T-helper 17 cell (primary cell): ENCODE measurements at places on chromosomes 6 and 20. TPM values are rescaled to one million over a fixed set of nuclear protein-coding genes. Genes with fewer than 3 reads are reported as not detected.
A peak's percentile ranks its signal among the peaks of the same experiment; 100 is the strongest.

DNA sequence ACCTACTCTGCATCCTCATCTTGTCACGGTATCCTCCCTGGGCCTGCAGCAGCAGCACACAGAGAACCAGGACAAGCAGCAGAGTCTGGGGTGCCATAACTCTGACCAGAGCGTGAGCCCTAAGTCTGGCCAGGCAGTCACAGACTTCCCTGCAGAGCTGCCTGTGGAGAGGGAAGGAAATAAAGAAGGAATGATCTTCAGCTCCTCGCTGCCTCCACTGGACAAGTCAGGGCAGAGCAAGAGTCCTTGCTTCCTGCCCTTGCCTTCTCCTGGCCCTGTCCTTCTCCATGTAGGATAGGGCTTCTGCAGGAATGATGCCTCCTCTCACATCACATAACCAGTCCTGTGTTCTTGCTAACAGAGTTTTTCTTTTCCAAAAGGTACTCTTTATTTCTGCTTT is 15.9 kb upstream of the WFDC11 start:
- no peak overlapping the region for H3K27ac ChIP-seq
- peaks cover 17% of the 10 kb centered on the region for H3K27me3 ChIP-seq
- H3K4me1 ChIP-seq = no peaks in the 10 kb centered on the region
- H3K4me3 ChIP-seq = no peak overlapping the region
- no peak for DNase-seq

- H3K4me3 ChIP-seq = no peak overlapping the region
- no peaks in the 10 kb centered on the region for H3K4me1 ChIP-seq
- DNase-seq = no peak
- H3K27me3 ChIP-seq = peaks cover 57% of the 10 kb centered on the region
Measured at GRCh38 chr6:109874621-109875020, 103.5 kb upstream of the GPR6 start.

- peak overlapping the region; percentile 50 for H3K4me3 ChIP-seq
- H3K4me1 ChIP-seq = peaks cover 30% of the 10 kb centered on the region
- no peak overlapping the region for H3K27ac ChIP-seq
- peaks cover 82% of the 10 kb centered on the region for H3K27me3 ChIP-seq
- no peak for DNase-seq
Measured at GRCh38 chr6:41375598-41376151, 40.3 kb downstream of the NCR2 start.

- no peak for DNase-seq
- peaks cover 23% of the 10 kb centered on the region for H3K4me1 ChIP-seq
- no peaks in the 10 kb centered on the region for H3K27me3 ChIP-seq
- no peak overlapping the region for H3K27ac ChIP-seq
- no peak overlapping the region for H3K4me3 ChIP-seq
Measured at GRCh38 chr20:44911264-44911921, 1.5 kb downstream of the PABPC1L start.

- H3K27ac ChIP-seq = peak overlapping the region; percentile 87
- H3K4me3 ChIP-seq = peak overlapping the region; percentile 7
- peaks cover 12% of the 10 kb centered on the region for H3K36me3 ChIP-seq
- no peak for DNase-seq
Measured at GRCh38 chr20:45014671-45015415, 48.5 kb downstream of the STK4 start.

DNA sequence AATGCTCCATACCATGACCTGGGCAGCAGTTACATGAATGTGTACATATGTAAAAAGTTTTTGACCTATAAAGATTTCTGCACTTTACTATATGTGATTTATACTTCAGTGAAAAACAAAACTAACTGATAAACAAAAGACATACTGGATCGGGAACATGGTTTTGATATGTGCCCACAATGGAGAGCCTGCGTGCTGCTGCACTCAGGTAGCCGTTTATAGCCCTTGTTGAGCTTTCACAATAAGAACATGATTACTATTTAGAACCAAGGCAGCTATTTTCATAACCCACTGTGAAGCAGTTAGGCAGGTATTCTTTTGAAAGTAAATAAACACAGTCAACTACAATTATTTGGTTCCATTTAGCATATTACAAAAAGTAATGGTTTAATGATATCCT is 195.9 kb upstream of the RAB32 start:
- no peaks in the 10 kb centered on the region for H3K36me3 ChIP-seq
- H3K27ac ChIP-seq = no peak overlapping the region
- peaks cover 6% of the 10 kb centered on the region for H3K27me3 ChIP-seq
- no peaks in the 10 kb centered on the region for H3K4me1 ChIP-seq
- H3K4me3 ChIP-seq = no peak overlapping the region

GRCh38 chr20:25310268-25310920 is 62.5 kb downstream of the PYGB start:
- peak overlapping the region; percentile 97 for H3K27ac ChIP-seq
- H3K4me1 ChIP-seq = peaks cover 13% of the 10 kb centered on the region
- H3K4me3 ChIP-seq = peak overlapping the region; percentile 96
- H3K27me3 ChIP-seq = no peaks in the 10 kb centered on the region

DNA sequence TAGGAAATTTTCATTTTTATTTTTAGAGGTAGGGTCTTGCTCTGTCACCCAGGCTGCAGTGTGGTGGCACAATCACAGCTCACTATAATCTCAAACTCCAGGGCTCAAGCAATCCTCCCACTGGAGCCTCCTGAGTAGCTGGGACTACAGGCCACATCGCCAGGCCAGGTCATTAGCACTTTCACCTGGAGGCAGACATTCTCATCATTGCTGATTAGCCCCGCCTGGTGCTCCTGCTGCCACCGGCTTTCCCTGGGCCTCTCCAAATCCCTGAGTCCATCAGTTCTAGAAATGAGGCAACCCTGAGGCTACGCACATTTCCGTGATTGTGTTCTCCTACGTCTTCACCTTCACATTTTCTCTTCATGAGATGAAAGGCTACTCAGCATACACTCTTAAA is 607.7 kb upstream of the NRSN1 start:
- H3K27me3 ChIP-seq = no peaks in the 10 kb centered on the region
- no peak overlapping the region for H3K4me3 ChIP-seq
- no peak overlapping the region for H3K27ac ChIP-seq

- peaks cover 2% of the 10 kb centered on the region for H3K4me1 ChIP-seq
- no peak overlapping the region for H3K27ac ChIP-seq
- H3K4me3 ChIP-seq = no peak overlapping the region
- no peaks in the 10 kb centered on the region for H3K36me3 ChIP-seq
- DNase-seq = no peak
Measured at GRCh38 chr6:139019722-139020121, 8.8 kb upstream of the ABRACL start.

- no peaks in the 10 kb centered on the region for H3K36me3 ChIP-seq
- H3K4me1 ChIP-seq = no peaks in the 10 kb centered on the region
Measured at GRCh38 chr6:102571236-102571908, 1177.9 kb downstream of the GRIK2 start.

GRCh38 chr6:37761554-37762271 is 57.8 kb upstream of the ZFAND3 start:
- H3K27me3 ChIP-seq = peaks cover 40% of the 10 kb centered on the region
- no peak overlapping the region for H3K27ac ChIP-seq
- H3K4me3 ChIP-seq = no peak overlapping the region
- DNase-seq = no peak
- peaks cover 5% of the 10 kb centered on the region for H3K4me1 ChIP-seq

GRCh38 chr6:105058846-105059245 is 101.9 kb downstream of the LIN28B start:
- no peak for DNase-seq
- no peak overlapping the region for H3K27ac ChIP-seq
- H3K27me3 ChIP-seq = peaks cover 45% of the 10 kb centered on the region
- peaks cover 2% of the 10 kb centered on the region for H3K4me1 ChIP-seq
- no peaks in the 10 kb centered on the region for H3K36me3 ChIP-seq

- no peak for DNase-seq
- H3K27ac ChIP-seq = no peak overlapping the region
- H3K36me3 ChIP-seq = no peaks in the 10 kb centered on the region
- H3K4me3 ChIP-seq = no peak overlapping the region
Measured at GRCh38 chr20:52852714-52853113, 119.4 kb upstream of the TSHZ2 start.

- no peak overlapping the region for H3K4me3 ChIP-seq
- peaks cover 9% of the 10 kb centered on the region for H3K4me1 ChIP-seq
- no peak overlapping the region for H3K27ac ChIP-seq
- H3K36me3 ChIP-seq = no peaks in the 10 kb centered on the region
- DNase-seq = no peak
Measured at GRCh38 chr6:25296217-25296905, 17.2 kb downstream of the CARMIL1 start.

DNA sequence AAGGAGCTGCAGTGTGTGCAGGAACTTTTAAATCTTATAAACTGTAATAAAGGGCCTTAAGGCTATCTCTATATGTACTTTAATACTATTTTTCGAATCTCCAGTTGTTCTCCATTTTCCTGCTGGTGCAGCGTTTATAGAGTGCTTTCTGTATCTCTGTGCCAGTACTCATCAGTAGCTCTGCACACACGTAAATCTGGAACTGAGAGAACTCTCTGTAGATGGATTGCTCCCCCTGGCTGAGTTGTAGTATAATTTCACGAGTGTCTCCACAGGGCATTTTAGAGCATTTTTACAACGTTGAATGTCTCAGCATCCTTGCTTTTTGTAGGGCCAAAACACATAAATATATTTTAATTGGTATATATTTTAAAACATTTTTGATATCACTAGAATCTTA is 256.5 kb downstream of the TRDN start:
- H3K4me3 ChIP-seq = no peak overlapping the region
- no peaks in the 10 kb centered on the region for H3K36me3 ChIP-seq
- no peaks in the 10 kb centered on the region for H3K27me3 ChIP-seq
- no peak overlapping the region for H3K27ac ChIP-seq
- no peak for DNase-seq
- no peaks in the 10 kb centered on the region for H3K4me1 ChIP-seq

DNA sequence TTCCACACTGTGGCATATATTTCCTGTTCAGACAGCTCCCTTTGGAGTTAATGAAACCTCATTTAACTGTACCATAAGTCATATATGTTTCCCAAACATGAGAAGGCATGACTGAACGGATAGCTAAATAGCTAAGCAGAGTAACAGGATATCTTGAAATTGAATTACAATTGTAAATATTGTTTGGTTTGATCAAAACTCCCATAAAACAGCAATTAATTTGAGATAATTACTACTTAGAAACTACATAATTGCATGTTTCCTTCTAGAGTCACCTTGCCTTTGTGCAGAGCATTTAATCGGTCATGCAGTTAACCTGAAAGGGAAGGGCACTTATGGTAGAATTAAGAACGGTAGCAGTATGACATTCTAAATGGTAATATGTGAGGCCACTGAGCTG is 179.0 kb upstream of the MAP3K7 start:
- DNase-seq = no peak
- no peak overlapping the region for H3K27ac ChIP-seq
- no peaks in the 10 kb centered on the region for H3K4me1 ChIP-seq
- no peak overlapping the region for H3K4me3 ChIP-seq
- H3K36me3 ChIP-seq = no peaks in the 10 kb centered on the region

DNA sequence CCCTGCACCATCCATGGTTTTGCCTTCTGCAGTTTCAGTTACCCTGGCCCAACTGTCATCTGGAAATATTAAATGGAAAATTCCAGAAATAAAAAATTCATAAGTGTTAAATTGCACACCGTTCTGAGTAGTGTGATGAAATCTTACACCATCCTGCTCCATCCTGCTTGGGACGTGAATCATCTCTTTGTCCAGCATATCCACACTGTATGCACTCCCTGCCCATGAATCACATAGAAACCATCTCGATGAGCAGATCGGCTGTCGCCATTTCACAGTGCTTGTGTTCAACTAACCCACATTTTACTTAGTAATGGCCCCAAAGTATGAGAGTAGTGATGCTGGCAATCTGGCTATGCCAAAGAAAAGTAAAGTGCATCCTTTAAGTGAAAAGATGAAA is 105.9 kb upstream of the ID4 start:
- no peaks in the 10 kb centered on the region for H3K27me3 ChIP-seq
- no peak overlapping the region for H3K4me3 ChIP-seq
- no peaks in the 10 kb centered on the region for H3K4me1 ChIP-seq

DNA sequence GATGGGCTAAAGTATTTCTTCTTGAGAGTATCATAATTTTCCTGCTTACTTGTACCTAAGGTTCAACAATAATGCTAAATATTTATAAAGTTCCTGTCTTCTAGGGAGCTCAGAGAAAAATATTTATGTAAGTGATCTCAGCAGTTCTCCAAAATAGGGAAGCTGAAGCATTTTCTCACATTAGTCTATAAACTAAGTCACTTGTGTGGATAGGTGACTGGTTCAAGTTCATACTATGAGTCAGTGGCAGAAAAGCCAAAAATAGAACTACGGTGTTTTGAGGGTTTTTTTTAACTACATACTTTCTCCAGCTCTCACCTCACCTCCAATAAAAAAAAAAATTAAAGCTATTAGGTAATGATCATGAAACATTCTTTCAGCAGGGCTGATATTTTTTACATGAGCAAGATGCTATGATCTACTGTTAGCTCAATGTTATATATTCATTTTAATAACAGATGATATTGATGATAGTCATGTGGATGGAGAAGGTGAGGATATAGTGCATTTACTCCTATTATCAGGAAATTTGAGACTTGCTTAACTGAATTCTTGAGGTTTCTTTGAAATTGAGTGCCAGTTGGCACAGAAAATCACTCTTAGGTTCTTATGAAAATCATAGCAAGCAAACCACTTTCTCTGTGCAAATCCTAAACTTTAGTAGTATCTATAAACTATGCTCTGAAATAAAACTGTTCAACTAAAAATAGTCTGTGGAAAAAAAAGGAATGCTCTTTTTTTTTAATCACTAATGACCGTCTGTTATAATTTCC is 4.1 kb upstream of the MOXD1 start:
- H3K36me3 ChIP-seq = peaks cover 2% of the 10 kb centered on the region
- H3K27ac ChIP-seq = no peak overlapping the region
- peaks cover 53% of the 10 kb centered on the region for H3K27me3 ChIP-seq
- DNase-seq = no peak

DNA sequence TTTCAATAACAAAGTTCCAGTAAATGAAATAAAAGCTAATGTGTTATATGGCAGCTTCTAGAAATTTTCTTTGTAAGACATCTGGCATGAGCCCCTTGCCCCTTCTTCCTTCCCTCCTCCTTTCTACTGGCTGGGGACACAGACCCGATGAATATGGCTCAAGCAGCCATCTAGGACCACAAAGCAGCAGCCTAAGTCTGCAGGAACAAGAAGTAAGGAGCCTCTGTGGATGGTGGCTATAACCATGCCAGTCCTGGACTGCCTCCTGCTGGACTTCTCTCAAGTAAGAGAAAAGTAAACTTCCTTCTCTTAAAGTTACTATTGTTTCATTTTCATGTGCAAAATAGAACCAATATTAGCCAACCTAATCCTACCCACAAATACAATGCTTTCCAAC is 114.9 kb upstream of the DST start:
- peaks cover 6% of the 10 kb centered on the region for H3K27me3 ChIP-seq
- no peak overlapping the region for H3K27ac ChIP-seq
- H3K4me3 ChIP-seq = no peak overlapping the region
- peaks cover 3% of the 10 kb centered on the region for H3K36me3 ChIP-seq
- no peak for DNase-seq

- H3K36me3 ChIP-seq = no peaks in the 10 kb centered on the region
- DNase-seq = no peak
- H3K4me1 ChIP-seq = no peaks in the 10 kb centered on the region
- peaks cover 11% of the 10 kb centered on the region for H3K27me3 ChIP-seq
- no peak overlapping the region for H3K4me3 ChIP-seq
Measured at GRCh38 chr6:116954335-116954734, 77.3 kb downstream of the RFX6 start.

VSX1 gene
- not detected for total RNA-seq

CEP57L1 gene
- total RNA-seq = 4.6 TPM

MCUR1 gene
- total RNA-seq = 10.2 TPM

SLC17A2 gene
- total RNA-seq = not detected

CDC40 gene
- total RNA-seq = 28.6 TPM

MOCS1 gene
- 0.52 TPM for total RNA-seq

CST2 gene
- total RNA-seq = not detected

BAG2 gene
- total RNA-seq = 2.7 TPM
